Panc1 (cell line): ENCODE measurements at places on chromosomes 7 and 10.

GRCh38 chr10:93267521-93267920 lies 193.8 kb downstream of the CYP26A1 start:
- no peak for DNase-seq

DNA sequence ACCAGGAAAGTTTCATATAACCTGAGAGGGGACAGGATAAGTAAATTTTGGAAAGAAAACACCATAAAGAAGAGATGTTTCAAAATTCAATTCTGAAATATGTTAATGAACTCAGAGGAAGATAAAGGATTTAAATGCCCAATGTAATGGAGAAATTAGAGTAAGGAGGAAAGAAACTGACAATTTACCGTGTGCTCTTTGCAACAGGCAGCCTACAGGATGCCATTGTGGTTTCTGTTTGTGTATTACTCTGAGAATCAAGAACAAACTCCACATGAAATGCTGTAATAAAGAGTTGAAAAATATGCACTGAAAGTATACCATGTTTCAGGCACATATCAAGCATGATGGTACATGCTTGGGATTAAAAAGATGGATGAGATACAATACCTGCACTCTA lies 44.8 kb upstream of the GLCCI1 start:
- DNase-seq, result no peak

GRCh38 chr7:155993420-155994278 lies 181.4 kb upstream of the SHH start:
- DNase-seq, result no peak

DNA sequence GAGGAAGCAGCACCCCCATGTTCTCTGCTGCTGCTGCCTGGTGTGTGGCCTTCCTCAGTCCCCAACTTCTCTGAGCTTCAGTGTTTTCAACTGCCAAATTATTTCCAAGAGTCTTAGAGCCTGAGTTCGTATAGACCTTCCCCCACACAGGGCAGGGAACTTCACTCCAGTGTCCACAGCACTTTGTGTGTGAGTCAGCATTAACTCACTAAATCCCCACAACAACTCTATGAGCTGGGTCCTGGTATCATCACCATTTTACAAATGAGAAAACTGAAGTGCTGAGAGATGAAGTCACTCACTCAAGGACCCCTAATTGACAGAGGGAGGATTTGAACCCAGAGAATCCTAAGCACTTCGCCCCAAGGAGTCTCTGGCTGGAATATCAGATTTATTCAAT lies 48.3 kb downstream of the ADCYAP1R1 start:
- no peak for DNase-seq

DNA sequence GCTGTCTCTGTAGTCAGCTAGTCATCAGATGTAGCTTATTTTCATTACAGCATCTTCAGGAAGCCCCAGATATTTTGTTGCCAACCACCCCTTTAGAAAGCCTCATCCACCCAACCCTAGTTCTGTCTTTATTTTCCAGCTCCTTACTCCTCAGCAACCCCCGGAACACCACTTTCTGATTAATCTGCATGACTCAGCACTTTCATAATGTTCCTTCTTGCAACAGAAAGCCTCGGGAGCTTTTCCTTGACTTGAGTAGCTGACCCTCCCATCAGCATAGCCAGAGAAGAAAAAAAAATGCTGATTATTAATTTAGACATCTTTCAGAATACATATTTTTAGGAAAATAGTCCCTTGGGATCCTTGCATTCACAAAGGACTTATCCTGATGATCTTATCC lies 244.0 kb upstream of the CXCL12 start:
- no peak for DNase-seq

DNA sequence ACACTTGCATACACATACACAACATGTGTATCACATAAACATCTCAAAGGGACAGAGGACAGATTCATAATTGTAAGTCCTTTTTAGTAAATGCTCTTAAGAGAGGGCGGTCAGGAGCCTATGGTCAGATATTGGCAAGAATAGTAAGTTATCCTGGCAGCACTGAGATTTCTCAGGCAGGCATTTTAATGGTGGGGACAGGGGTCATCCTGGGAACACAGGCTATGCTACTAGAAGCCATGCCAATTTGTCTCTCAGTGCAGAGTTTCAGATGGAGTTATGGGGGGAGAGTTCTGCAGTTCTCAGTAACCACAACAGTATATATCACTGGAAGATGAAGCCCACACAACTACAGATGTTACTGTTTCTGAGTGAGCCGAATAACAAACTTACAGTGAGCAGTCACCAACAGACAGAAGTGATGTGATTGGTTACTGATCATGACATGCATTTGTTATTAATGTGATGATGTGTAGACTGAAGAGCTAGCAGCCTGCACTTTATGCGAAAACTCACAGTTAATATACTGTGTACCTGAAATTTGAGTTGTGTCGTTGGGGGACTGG lies 16.4 kb downstream of the ZNF487 start:
- DNase-seq, result no peak

DNA sequence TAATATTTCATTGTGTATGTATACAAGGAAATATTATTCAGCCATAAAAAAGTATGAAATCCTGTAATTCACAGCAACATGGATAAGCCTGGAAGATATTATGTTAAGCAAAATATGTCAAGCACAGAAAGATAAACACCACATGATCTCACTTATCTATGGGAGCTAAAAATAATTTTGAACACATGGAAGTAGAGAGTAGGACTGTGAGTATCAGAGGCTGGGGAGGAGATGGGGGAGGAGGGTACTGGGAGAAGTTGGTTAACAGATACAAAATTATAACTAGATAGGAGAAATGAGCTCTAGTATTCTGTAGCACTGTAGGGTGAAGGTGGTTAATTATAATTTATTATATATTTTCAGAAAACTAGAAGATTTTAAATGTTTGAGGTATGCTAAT lies 132.7 kb downstream of the DOCK4 start:
- no peak for DNase-seq

DNA sequence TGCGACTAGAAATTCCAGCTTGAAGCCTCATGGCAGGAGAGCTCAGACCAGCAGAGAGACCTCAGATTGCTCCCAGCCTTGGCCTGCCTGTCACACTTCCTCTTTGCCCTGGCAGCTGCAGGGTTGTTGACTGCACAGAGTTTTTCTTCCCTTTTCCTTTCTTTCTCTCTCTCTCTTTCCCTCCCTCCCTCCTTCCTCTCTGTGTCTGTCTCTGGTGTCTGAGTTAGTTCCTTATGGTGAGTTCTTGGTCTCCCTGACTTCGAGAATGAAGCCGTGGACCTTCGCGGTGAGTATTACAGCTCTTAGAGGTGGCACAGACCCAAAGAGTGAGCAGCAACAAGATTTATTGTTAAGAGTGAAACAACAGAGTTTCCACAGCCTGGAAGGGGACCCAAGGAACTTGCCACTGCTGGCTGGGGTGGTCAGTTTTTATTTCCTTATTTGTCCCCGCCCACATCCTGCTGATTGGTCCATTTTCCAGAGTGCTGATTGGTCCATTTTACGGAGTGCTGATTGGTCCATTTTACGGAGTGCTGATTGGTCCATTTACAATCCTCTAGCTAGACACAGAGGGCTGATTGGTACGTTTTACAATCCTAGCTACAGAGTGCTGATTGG lies 266.3 kb downstream of the RPS24 start:
- no peak for DNase-seq
